ENCODE measurements at places on chromosomes 4 and X.
A peak's percentile ranks its signal among the peaks of the same experiment; 100 is the strongest.

DNA sequence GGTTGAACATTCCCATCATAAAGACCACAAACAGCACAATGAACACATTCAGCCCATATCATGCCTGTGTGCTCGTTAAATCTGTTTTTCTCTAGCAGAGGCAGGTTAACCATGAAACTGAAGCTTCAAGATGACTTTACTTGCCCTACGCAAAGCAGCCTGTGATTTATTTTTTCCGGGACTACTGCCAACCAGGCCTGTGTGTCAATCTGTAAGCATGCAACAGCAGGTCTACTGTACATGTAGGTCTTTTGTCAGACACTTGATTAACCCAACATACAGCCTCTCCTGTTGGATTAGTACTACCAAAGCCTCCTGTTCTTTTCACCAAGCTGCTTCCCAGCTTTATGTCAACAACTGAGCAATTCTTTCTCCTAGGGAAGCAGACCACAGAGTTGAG lies 85.5 kb upstream of the ACSL1 start:
- no peak for DNase-seq

DNA sequence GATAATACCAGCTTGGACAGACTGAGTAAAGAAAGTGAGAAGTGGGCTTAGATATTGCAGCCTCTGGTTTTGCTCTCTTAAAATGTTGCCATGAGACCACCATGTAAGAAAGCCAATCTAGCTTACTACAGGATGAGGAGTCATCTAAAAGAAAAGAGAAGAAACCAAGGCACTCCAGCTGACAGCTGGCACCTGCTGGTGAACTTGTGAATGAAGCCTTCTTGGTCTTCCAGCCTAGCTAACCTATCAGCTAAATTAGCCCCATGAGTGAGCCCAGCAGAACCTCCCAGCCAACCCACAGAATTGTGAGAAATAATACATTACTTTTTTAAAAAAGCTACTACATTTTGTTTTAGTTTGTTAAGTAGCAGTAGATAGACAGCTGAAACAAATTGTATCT lies 154.5 kb upstream of the QRFPR start:
- DNase-seq, result no peak

DNA sequence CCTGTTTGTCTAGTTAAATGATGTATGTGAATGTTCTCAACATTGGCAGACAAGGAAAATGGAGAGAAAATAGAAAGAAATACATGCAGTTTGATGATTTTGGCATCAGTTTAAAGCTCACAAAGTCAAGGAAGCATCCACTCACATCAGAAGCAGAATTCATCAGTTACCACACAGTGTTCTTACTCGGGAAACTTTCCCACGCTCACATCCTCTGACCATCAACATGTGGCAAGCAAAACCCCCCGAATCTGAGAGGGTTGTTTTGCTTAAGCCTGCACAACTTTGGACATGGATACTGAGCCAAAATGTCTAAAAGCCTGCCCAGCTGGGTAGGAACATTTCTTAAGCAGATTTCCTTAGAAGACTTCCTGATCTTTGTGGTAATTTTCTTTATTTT lies 407.6 kb downstream of the ANKRD50 start:
- no peak for DNase-seq

DNA sequence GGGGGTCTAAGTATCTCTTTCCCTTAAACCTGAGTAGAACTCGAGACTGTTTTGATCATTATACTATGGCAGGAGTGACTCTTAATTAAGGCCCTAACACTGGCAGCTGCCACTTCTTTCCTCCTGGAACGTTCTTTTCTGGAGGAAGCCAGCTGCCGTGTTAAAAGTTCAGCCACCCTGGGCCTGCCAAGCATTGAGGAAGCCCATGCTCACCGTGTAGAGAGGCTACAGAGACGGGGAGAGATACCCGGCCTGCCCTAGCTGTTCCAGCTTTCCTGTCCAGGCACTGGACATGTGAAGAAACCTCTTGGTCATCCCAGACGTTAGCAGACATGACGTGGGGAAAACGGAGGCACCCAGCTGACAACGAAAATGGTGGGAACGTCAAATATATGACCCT lies 274.1 kb downstream of the ARHGAP10 start:
- no peak for DNase-seq

GRCh38 chrX:149208307-149208706 lies 296.8 kb downstream of the IDS start:
- DNase-seq, result no peak

DNA sequence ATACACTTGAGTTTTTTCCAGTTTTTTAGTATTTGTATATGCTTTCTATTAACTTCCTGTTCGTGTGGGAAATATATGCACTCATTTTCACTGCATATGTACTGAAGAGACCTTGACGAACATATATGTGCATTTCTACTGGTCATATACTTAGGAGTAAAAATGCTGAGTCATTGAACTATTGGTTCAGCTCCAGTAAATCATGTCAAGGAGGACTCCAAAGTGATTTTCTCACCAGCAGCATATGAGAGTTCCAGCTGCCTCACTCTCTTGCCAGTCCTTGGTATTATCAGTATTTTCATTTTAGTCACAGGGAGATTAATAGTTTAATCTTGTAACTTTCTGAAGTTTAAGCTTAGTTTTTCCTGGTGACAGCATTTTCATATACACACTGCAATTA lies 2750.2 kb downstream of the ARAP2 start:
- DNase-seq, result peak; percentile 2

DNA sequence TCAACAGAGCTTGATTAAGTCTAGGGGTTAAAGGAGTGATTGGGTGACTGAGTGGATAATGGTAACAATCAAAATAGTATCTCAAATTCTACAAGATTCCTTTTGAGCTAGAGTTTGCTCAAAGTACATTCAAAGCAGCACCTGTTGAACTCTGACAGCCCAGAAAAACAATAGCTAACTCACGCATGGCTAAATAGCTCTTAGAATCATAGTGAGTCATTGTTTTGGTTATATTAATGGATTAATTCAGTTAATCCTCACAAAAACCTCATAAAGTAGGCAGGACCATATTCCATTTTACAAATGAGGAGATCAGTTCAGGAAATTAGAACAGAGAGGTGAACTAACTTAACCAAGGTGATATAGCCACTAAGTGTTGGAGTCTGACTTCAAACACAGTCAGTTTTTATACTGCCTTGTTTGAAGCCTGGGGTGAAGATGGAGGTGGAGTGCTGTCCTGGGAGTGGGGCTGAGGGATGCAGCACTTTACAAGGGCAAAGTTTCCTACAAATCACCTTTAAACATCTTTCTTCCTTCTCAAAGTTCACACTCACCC lies 35.9 kb upstream of the PPM1K start:
- DNase-seq, result no peak

DNA sequence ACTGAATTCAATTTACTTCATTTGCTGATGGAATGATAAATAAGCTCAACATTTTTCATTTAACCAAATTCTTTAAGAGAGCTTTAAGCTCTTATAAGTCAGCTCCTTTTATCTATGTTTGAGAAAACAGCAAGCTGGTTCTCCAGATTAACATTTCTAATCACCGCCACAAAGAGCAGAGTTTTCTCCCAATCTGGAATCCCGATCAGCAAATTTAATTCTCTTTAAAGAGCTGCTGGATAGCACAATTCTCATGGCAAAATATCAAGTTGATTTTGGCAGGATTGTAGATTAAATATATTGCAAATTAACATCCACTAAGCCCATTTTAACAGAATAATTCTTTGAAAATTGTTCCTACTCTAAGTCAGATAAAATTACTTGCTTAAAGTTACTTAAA lies 48.8 kb downstream of the RPS6KA3 start:
- DNase-seq, result no peak

- no peak for DNase-seq
Measured at GRCh38 chr4:85932500-85933290, 427.2 kb downstream of the MAPK10 start.

DNA sequence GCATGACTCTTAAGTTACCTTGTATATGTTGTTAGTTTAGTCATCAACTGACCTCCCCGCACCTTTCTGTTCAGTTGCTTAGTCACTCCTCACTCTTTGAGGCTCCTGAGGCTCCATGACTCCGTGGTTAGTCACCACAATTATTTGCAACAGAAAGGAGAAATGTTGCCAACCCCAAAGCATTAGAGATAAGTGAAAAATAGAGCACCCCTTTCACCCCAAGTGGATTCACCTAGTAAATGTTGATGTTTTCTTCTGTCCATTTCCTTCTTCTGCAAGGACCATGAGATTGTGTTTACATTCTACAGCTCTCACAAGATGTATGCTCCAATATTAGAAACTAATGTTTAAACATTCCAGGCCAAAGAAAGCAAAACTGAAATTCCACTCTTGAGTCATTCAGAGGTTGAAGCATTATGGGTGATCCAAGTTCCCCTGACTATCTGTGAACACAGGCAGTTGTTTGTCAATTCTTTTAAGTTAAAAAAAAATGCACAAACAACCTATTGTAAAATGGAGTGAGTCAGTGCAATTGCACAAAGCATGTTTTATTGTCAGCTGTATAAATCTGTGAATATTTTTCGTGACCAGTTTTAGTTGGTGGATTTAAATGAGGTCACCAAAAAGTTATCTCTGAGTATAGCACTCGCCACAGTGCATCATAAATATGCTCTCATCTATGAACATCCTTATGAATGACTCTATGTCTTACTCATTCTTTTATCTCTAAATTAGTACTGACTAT lies 552.4 kb upstream of the MAGEB2 start:
- DNase-seq, result peak; percentile 1

DNA sequence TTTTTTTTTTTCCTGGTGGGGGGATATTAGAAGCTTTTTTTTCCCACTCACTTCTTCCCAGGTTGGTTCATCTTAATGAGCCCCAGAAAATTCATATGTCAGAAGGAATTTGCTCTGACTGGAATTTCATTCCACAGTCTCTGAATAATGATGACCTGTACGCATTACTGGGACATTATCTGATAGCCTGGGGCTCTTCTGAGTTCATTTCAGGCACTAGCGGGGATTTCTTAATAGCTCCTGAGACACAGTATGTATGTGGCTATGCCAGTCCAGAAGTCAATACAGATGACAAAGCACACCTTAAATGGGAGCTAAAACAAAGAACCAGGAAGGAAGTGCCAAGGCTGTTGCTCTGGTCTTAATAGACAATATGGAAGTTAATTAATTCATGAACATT lies 295.2 kb upstream of the IGFBP7 start:
- DNase-seq, result no peak

DNA sequence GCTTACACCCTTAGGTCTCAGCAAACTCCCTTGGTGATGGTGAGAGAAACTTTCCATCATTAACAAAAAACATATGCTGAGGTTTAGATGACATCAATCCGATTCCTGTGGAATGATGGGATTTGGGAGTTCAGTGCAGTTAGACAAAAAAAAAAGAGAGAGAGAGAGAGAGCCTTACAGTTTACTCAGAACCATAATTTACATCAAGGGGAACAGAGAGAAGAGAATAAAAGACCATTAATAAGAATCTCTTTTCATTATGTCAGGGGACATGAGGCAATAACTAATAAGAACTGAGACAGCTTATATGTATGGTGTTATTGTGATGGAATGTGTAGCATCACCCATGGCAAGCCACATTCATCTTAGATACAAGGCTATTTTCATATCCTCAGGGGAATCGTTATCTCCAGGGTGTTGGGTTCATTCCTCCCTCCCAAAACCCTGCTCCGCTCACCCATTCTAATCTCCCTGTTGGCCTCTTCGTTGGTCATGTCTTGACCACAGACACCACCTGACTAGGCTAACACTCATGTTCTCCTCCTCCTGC lies 175.7 kb upstream of the MXRA5 start:
- DNase-seq, result no peak

GRCh38 chr4:139833151-139833910 lies 167.7 kb downstream of the MGST2 start:
- DNase-seq, result no peak

DNA sequence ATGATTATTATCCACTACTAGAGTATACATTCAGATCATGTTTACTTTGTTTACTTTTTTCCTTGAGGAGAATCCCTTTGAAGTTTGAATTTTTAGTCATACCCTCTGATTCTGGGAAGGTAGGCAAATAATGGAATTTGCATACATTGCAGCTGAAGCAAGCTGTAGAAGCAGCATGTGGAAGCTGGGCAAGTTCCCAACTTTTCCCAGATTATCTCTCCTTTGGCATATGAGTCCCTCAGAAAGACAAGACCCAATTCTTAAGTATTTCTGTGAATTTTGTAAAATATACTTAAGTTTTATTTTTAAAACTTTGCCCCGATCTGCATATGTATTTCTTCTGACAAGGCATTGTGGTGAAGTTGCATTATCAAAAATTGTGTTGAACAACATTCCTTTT lies 94.9 kb downstream of the CNKSR2 start:
- DNase-seq, result no peak

GRCh38 chr4:115365185-115365584 lies 251.8 kb upstream of the NDST4 start:
- no peak for DNase-seq

DNA sequence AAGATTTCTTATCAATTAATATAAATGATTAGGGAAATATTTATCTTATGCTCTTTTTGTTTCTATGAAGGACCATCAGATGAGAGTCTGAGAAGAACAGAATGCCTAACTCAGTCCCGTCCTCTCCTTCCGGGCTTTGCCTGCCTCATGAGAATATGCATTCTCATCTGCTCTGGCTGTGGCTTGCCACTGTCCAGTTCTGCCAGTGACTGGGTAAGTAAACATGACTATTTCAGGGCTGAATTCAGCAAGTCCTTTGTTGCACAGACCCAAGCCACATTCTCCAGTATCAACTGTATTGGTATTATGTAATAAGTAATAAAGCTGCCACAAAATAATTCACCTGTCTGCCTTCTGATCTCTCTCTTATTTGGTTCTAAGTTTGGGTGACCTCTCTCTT lies 110.7 kb downstream of the WDFY3 start:
- DNase-seq, result no peak

- DNase-seq, result no peak
Measured at GRCh38 chr4:80096175-80096850, 23.3 kb upstream of the ANTXR2 start.

DNA sequence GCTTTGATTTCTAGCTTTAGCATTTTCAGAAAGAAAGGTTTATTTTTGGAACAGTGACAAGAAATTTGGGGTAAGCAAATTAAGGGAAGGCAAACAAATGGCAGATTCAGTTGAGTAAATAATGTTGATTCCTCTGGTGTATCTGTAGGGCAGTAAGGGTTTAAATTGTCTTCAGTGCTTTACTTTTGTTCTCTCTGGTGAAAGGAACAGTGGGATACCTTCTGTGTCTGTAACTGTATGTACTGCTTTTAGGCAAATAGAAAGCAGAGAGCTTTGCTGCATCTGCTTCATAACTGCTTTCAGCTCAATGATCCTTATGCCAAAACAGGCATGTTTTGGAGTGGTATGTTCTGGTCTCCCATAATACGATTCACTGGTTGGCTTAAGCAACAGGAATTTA lies 932.1 kb upstream of the SLIT2 start:
- DNase-seq, result no peak

- no peak for DNase-seq
Measured at GRCh38 chr4:23946299-23946698, 56.5 kb upstream of the PPARGC1A start.

- no peak for DNase-seq
Measured at GRCh38 chr4:156969101-156969500, 2.5 kb downstream of the PDGFC start.

- no peak for DNase-seq
Measured at GRCh38 chr4:80173401-80173800, 23.9 kb upstream of the PRDM8 start.

Data from K562 (cell line).